H54 (cell line): ENCODE measurements at places on chromosomes 12 and 14.

DNA sequence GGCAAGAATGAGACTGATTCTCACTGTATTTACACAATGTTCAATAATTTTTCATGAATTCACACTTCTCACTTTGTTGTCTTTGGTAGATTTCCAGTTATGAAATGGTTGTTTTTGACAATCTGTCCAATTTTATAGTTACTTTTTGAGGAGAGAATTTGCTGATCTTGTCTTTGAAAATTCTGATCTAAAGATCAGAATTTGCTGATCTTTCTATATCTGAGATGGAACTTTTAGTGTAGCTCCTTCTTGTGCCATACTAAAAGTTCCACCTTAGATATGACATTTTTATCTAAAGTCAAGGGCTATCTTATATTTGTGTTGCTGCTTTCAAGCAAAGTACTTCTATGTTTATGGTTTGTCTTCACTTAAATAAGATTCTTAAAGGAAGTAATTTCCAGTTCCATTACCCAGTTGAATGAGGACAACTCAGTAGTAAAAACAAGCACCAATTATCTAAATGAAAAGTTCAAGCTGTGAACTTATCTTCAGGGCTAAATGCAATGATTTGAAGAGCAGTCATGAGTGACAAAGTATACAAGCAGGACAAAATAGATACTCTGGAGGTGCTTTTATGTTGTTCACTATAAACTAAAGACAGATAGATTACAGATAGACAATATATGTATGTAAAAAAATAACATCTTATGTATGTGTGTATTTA, 76.4 kb upstream of the FOXG1 start:
- DNase-seq, result no peak

- no peak for DNase-seq
Observed at GRCh38 chr12:79691511-79692248, 916 bp upstream of the PAWR start.

GRCh38 chr14:81474685-81475324, 58.8 kb downstream of the SEL1L start:
- DNase-seq, result no peak

DNA sequence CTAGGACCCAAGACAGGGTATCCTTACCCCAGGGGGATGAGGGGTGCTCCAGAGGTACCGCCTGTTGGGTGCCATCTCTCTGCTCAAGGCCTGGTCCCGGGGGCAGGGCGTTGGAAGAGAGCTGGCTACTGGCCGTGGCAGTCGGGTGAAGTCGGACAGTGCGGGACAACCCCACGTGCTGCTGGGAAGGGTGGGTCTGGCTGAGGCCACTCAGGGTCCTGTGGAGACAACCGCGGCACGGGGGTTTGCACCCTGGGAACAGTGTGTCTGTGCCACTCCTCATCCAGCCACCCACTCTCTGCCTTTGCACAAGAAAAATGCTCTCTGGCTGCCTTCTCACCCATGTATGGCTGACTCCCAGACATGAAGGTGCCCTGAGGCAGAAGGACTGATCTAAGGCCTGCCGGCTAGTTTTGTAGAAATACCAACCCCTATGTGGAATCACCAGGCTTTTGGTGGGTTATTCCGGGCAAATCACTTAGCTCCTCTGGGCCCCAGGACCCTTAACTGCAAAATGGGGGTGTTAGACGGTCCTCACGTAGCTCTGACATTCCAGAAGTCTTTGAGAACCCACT, 56.5 kb downstream of the LTBP2 start:
- no peak for DNase-seq

GRCh38 chr14:52325126-52325525, 11.0 kb downstream of the PTGER2 start:
- no peak for DNase-seq

DNA sequence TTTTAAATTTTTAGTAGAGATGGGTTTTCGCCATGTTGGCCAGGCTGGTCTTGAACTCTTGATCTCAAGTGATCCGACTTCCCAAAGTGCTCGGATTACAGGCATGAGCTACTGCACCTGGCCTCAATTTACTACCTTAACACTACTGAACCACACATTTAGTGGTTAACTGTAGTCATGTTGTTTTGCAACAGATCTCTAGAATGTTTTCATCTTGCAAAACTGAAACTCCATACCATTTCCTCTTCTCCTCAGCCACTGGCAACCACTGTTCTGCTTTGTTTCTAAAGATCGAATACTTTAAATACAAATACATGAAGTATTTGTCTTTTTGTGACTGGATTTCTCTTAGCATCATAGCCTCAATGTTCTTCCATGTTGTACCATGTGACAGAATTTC, 15.4 kb upstream of the SMCO2 start:
- no peak for DNase-seq

GRCh38 chr14:99360774-99361595, 89.0 kb upstream of the BCL11B start:
- no peak for DNase-seq

- no peak for DNase-seq
Observed at GRCh38 chr14:55109836-55110235, 19.2 kb upstream of the LGALS3 start.

GRCh38 chr12:72075401-72075800, 136.8 kb downstream of the TPH2 start:
- no peak for DNase-seq

- DNase-seq, result no peak
Observed at GRCh38 chr12:26425587-26426260, 230.4 kb downstream of the SSPN start.

DNA sequence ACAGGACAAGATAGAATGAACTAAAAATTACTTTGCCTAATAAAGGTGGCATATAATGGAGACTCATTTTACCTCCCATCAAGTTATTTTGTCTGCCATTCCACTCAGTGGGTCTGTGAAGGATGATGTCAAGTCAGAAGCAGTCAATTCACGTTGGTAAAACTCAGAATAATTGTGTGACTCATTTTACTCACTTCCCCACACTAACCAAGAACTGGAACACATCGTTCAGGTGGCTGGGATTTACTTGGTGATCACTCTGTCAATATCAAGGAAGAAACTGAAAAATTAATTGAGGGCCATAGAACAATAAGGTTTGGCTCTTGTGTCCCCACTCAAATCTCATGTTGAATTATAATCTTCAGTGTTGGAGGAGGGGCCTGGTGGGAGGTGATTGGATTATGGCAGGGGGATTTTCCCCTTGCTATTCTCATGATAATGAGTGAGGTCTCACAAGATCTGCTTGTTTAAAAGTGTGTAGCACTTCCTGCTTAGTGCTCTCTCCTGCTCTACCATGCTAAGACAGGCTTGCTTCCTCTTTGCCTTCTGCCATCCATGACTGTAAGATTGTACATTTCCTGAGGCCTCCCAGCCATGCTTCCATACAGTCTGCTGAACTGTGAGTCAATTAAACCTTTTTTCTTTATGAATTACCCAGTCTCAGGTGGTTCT, 35.7 kb upstream of the GTF2A1 start:
- DNase-seq, result no peak

GRCh38 chr12:40692765-40693206, 547 bp downstream of the CNTN1 start:
- no peak for DNase-seq

DNA sequence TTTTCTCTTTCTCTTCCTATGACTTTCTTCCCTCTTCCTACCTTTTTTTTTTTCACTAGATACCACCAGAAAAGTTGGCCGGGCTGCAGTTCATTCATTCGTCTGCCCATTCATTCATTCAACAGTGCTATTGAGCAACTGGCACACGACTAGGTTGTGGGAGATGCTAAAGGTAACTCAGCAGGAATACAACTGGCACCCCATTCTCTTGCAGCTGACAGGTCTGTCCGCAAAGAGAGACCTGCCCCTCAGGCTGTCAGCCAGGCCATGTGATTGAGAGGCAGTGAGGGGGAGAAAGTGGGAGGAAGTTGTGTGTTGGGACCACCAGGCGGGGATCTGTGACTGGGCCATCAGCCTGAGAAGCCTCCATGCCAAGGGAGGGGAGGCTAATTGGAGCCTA, 105.2 kb downstream of the TSPAN9 start:
- no peak for DNase-seq

GRCh38 chr12:19402743-19403431, 36.4 kb upstream of the AEBP2 start:
- DNase-seq, result no peak

- no peak for DNase-seq
Observed at GRCh38 chr12:117897372-117898161, 71.2 kb downstream of the KSR2 start.

- DNase-seq, result no peak
Observed at GRCh38 chr12:5904441-5904840, 40.6 kb downstream of the ANO2 start.

DNA sequence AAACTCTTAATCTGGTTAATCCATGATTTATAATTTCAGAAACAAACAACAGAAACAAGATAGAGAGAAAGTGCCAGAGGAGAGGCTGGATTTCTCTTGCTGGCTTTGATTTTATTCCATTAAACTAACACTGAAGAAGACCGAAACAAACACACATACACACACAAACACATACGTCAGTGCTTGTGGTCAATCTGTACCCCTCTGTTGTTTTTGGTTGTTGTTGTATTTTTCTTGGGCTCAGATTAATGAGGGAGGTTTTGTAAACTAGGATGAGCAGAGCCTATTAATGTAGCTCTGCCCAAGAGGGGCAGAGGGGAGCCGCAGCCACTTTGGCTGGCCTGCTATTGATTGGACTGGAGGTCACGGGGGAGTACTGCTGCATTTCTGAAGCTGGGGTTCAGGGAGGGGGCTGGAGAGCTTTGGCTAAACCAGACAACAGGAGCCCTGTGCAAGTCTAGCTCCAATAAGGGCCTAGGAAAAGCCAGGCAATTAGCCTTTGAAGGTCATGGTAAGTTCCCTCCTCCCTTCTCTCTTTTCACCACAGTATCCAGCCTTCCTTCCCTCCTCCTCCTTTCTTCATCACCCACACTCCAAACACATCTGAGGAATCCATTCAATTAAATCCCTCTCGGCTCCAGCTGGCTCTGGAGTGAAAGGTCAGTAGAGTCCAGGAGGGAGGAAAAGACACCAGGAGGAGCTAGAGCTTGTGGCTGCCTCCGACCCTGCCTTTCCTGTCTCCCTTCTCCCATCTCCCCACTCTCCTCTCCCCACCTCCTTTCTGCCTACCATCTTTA, 344.1 kb upstream of the LMO3 start:
- DNase-seq, result no peak

DNA sequence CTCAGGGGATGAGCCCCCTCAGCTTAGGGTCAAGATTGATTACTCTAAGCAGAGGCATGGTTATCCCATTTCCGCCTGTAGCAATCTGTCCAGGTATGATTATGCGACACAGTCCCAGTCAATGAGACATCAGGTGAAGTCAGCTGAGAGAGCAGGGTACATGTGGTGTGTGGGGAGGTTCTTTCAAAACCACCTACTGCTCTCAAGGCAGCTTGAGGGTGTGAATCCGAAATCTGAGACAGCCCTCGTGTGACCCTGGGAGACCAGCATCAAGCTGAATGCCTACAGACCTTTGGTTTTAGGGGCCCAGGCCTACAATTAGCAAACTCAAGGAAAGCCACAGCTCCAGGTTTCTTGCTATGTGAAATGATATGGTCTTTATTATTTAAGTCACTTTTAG, 275.7 kb downstream of the ITPR2 start:
- no peak for DNase-seq

DNA sequence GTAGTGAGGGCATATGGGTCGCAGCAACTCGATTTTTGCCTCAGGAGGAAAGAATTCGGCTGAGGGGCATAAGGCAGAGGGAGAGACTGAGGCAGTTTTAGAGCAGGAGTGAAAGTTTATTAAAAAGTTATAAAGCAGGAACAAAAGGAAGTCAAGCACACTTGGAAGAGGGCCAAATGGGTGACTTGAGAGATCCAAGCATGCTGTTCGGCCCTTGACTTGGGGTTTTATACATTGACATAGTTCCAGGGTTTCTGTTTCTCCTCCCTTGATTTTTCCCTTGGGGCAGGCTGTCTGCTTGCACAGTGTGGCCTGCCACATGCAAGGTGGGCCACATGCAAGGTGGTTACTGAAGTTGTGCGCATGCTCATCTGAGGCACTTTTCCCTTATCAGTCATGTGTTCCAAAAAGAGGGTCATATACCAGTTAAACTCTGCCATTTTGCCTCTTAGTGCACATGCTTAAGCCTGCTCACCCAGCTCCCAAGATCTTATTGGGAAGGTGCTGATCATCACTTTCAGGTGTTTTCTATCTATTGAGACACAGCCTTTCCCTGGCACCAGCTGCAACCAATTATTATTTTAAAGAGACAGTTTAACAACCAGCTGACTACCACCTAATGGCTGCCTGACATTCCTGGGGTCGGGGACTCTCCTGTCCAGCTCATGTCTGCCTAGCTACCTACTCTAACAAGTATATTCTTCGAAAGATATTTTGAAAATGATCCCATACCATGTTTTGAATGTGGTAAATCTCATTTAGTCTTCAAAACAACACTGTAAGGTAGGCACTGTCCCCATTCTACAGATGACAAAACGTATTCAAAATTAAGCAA, 19.9 kb downstream of the PTGER2 start:
- no peak for DNase-seq

- DNase-seq, result peak; percentile 97
Observed at GRCh38 chr12:2794736-2795289, at the start of gene FKBP4. Gene FKBP4, plus strand, starts transcription at chr12:2794970. Its CDS starts 170 bp downstream, at chr12:2795140.

DNA sequence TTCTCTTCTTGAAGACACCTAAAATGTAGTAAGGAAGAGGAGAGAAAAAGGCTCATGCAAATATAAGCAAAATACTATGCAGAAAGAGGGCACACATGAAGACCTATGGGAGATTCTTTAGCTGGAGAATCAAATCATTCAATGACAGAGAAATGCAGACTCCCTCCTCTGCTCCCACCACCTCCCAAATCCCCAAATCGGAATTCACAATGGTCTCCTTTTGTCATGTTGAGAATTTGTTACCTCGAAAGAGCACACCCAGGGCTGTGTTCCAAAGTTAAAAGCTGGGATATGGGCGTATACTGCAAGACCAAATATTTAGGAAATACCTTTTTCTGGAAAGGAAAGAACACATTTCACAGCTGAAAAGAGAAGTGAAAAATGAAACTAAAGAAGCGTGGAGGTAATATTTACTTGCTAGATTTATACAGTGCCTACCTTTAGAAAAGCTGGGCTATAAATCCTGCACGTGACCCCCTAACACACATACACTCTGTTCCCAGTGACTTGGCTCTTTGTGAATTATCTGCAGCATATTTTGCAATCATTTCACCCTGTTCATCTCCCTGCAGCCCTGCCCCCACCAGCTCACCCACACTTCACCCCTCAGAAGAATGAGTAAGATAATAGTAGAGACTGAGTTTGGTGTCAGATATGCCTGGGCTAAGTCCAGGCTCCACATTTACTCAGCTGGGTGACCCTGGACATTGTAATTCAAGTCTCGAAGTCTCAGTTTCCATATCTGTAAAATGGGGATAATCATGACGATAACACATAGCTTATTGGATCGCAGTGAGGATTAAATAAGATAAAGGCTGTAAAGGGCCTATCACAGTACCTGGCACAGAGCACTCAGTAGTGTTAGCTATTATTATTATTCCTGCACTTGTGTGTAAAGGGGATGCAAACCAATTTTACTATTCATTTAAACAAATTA, 2.9 kb upstream of the CACNA1C start:
- DNase-seq, result no peak

GRCh38 chr12:91404441-91404840, 221.8 kb upstream of the DCN start:
- no peak for DNase-seq

GRCh38 chr12:107328442-107329133, 235.2 kb upstream of the CRY1 start:
- DNase-seq, result no peak
